Heart right ventricle (tissue), 16 donors: ENCODE measurements at places on chromosomes 6 and 20.

DNA sequence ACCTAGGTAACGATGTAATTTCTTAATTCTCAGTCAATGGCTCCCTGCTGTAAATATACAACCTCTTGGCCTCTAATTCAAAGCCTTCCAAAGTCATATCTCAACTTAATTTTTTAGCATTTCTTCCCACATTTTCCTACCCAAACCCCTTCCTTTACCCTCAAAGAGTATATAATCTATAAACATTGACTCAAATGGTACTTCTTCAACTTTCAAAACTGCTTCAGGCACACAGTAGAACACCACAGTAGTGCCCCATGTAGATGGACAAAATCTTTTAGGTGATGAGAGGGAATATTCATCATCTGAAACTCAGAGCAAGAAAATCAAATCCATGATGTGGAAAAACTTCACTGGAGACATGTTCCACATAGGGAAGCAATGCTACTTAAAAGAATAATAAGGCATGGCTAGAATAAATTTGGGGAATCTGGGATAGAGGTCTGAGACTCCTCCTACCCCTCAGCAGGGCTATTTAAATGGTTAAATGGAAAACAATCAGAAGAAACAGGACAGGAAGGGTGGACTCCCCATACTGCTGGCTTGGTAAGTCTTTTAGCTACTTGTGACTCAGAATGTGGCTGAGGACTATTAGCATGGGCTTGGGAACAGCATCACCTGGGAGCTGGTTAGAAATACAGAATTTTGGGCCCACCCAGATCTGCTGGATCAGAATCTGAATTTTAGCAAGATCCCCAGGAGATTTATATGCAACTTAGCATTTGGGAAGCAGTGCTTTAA lies 6.4 kb downstream of the SLC22A2 start:
- no peak for DNase-seq

GRCh38 chr6:117985916-117986315 lies 78.9 kb downstream of the SLC35F1 start:
- DNase-seq = no peak

GRCh38 chr20:540391-541201 lies 3.0 kb downstream of the CSNK2A1 start:
- no peak for DNase-seq

DNA sequence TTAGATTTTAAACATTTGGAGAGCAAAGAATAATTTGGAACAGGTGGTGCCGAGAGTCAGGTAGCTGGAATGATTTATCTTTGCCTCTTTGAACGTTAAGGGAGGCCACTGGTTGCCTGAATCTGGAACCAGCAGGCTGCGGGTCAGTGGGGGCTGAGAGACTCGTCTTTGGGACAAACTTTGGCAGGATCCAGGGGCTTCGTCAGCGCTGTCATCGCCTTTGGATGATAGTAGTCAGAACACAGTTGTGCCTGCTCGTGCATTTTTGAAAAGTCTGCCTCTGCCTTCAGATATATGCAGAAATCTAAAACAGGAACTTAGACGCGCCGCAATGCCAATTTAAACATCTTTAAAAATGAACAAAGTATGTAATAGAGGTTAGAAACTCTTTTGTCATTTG lies 5.0 kb downstream of the EYA2 start:
- peak; percentile 33 for DNase-seq

DNA sequence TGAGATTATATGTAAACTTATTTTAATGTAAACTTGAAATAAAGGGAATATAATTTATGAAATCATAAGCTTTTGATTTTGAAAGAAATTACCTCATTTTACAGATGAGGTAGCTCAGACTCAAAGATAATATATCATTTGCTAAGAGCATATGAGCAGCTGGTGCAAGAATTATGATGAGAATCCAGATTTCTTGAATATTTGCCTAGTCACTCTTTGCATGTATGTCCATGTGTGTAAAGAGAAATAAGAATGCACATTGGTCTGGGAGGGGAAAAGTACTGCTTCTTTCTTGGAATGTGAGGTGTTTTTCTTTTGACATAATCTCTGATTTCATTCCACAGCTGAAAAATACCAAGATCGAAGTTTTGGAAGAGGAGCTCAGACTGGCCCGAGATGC lies 11.1 kb upstream of the SNRNP48 start:
- no peak for DNase-seq

GRCh38 chr6:72739368-72739779 lies 117.5 kb downstream of the KCNQ5 start:
- no peak for DNase-seq

DNA sequence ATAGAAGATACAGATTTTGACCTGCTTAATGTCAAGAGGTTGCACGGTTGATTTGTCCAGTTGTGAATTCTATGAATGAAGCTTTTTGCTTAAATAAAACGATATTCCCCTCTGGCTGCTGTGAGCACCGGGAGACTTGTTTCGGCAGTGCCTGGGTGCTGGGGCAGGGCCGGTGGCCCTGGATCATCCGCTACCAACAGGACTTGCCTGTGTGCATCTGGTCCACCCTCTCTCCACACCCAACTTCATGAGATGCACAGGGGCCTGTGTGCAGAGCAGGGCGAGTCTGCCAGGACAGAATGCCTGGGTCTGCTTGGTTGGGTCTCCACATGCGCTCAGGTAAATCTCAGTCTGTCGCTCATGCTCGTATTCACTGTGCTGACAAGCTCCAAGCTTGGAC lies 65.5 kb downstream of the TSHZ2 start:
- no peak for DNase-seq

DNA sequence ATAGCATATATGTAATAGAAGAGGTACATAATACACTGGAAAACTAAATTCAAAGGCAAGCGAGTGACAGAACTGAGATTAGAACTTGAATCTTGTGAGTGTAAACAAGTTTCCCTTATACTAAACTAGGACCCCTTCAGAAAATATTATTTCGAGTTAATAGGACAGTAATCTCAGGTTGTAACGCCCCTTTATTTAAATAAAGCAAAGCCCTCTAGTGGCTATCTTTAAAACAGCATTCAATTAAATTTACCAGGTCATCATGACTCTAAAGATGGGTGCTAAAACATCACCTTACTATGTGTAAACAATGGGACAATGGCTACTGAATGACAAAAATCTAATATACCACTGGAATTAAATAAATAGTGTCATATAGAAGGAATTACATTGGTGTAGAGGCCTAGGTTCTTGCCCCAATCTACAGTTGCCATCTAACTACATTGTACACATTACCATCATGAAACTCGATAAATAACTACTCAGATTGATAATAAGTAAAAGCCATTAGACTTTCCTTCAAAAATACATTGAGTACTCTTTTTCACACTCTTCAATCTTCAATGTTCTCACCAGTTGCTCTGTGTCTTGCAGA lies 255.4 kb upstream of the IRAK1BP1 start:
- no peak for DNase-seq

GRCh38 chr6:155382338-155382685 lies 68.0 kb upstream of the TFB1M start:
- no peak for DNase-seq

DNA sequence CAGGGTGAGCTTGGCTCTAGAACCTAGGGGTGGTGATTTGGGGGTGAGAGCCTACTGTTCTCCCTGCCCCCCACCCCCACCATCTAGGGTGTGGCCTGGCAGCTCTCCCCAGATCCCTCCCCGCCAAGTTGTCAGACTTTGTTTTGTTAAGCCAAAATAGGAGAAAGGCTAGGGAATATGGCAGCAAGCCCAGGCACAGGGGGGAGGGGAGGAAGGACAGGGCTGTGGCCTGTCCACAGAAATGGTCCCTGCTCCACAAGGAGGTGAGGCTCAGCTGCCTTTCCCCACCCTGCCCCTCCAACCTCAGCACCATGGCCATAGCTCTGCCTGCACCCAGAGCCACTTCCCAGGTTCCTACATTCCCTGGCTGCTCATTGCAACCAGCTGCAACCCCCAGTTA lies 17.2 kb downstream of the SCUBE3 start:
- peak; percentile 84 for DNase-seq

DNA sequence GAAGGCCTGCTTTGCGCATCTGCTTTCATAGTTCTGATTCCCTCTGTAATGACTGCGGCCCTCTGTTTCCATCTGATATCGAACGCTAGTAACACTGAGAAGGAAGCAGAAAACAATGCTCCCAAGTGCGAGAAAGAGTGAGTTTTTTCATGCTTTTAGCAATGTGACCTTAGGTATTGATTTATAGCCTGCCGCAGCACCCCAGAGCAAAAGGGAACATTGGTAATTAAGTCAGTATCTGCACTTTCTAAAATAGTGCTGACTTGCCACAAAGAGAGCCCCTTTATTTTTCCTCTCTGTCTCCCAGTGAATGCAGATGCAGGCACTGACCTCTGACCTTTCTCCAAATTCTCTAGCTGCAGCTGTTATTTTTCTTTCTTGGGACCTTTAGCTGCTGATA lies 129.8 kb downstream of the HDGFL1 start:
- no peak for DNase-seq

- DNase-seq = no peak
Observed at GRCh38 chr20:39865446-39865845, 823.6 kb downstream of the MAFB start.

GRCh38 chr20:55714736-55715135 lies 290.6 kb downstream of the CBLN4 start:
- no peak for DNase-seq

DNA sequence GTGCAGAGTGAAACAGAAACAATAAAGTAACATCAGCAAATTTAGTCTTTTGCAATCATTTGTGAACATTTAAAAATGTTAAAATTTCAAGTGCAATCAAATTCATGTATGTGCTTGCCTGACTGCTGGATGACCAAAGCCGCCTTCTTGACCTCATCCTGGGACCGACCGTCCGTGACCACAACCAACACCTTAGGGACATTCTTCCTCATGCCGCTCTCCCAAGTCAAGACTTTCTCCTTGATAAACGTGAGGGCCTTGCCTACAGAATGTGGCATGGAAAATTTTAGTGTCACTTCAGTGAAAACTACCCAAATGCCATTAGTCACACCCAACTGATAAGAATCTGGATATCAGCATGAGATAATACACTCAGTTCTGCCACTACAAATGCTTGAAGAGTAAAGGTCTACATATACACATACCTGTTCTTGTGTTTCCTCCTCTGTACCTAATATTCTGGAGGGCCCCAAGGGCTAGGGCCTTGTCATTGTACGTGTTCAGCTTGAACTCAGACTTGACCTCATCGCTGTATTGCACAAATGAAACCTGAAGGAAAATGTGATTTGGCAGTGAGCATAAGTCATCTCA lies 86.8 kb downstream of the COL12A1 start:
- no peak for DNase-seq

DNA sequence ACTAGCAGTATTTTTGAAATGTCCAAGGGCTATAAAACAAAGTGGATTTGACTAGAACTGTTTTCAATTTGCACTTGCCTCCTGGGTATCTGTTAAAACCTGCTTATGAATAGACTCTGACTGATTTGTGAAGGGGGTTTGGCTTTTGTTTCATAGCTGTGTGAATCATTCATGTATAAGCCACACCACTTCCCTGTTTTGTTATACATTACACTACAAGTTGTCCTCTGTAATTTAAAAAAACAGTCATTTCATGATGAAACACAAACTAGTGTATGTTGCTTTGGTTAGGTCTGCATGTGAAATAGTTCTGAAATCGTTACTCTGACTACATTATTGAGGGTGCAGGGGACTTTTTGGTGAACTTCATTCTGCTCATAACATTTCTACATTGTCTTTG lies 121.7 kb downstream of the NKAIN2 start:
- no peak for DNase-seq

DNA sequence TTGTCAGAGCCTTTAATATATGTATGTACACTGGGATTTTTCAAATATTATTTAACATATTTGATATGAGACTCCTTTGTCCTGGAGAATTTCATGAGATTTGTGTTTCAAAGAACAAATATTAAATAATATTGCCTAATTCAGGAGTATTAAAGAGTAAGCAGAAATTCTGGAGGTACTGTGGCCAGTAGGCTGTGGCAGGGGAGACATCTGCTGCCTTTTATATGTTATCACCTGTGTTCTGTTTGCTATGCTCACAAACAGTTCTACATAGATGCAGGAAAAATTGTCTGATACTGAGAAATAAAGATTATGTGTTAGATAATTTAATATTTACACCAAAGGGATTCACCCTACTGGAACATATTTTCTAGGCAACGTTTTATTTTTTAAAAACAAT lies 395.4 kb upstream of the SLC35B3 start:
- no peak for DNase-seq

DNA sequence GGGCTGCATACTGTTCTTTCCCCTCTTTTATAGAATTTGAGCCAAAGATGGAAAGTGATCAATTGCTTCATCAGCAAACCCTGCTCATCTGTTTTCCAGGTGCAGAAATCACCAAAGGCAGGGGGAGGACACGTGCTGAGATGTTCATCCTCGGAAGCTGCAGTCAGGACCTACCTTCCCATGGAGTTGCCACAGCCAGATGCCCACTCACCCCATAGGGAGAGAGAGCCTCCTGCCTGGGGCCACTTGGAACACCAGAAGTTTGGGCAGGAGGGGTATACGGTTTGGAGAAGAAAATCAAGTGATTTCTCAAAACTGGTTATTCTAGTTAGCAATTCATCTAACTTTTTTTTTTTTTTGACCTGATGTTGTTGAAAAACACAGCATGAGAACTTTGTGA lies 5.3 kb upstream of the CST7 start:
- no peak for DNase-seq

DNA sequence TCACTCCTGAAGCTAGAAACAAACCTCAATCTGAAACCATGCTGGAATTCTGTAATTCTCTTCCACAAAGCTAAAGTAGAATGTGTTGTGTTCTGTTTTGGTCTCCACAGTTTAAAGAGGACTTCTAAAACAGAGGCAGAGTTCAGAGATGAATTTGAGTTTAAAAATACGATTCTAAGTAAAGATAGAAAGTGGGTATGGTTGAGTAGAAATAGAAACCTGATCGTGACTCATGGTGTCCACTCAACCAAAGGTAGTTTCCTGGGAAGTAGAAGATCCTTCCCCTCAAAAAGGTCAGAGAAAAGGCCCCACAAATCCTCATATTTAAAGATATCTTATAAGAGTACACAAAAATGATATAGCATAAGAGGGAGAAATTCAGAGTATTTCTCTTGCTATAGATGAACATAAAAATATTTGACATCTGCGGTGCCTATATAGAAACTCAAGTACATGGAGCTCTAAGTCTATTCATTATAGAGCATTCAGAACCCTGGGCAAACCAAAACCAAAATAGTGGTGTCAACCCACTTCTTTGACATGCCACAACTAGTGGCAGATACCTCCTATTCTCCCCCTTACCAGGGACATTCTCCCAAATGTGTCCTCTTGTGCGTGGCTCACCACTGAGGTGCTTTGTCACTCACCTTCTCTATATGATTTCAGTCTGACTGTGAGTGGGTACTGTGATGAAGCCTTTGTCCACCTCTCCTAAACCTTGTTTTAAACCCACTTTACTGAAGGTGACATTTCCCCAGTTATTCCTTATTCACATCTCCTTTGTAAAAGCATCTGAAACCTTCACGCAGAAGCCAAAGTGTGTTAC lies 84.5 kb downstream of the PLCB1 start:
- no peak for DNase-seq

GRCh38 chr6:3489027-3489757 lies 32.3 kb upstream of the SLC22A23 start:
- DNase-seq = peak; percentile 12
